ENCODE measurements at places on chromosomes 5 and 9. TPM values are rescaled to one million over a fixed set of nuclear protein-coding genes. Genes with fewer than 3 reads are reported as not detected.

DNA sequence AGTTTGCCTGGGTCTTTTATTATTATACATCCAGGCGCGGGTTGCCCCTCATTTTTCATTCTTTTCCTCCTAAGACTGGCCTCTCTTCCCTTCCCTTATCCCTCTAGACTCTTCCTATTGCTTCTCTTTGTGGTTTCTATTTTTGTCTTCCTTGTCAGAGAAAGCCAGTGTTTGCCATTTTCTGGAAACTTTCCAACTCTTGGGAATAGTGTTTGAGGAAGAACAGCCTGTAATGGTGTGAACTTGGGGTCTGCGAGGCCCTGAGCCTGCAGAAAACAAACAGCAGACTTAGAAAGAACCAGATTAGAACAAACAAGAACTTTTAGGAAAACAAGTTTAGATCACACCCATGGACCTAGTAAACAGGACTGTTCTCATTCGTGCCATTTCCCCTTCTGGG is 15.5 kb downstream of the PRKACG start:
- DNase-seq, result no peak

GRCh38 chr9:112029921-112030444 is 133.4 kb downstream of the UGCG start:
- peak; percentile 71 for DNase-seq

The MCC gene
- total RNA-seq, result 35.5 TPM

The VAV2 gene
- total RNA-seq, result 22.7 TPM

The SPINK1 gene
- total RNA-seq, result not detected

The NOTCH1 gene
- total RNA-seq, result 157 TPM

DNA sequence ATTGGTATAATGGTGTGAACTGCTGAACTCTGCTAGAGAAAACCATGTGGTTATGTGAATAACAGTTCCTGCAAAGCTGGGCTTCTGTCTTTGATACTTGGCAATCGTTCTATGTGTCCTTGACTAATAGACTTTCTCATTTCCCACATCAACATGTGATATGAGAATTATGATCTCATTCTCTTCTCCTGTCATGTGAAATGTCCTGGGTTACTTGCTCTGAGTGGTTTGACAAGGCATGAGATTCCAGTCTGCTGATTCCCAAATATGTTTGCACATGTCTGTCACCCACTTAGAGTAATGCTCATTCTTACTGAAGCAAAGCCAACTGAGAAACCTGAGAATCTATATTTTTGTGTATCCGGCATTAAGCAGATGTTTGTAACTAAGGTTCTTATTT is 141.2 kb downstream of the PARP8 start:
- no peak for DNase-seq

The NDUFAF2 gene
- 18.1 TPM for total RNA-seq

GRCh38 chr5:128825826-128826225 is 139.5 kb upstream of the SLC27A6 start:
- DNase-seq, result peak; percentile 77

The FRMD3 gene
- total RNA-seq, result 6.1 TPM

The GFM2 gene
- 49.2 TPM for total RNA-seq

The TTLL11 gene
- 5.3 TPM for total RNA-seq

- no peak for DNase-seq
Observed at GRCh38 chr9:120202856-120203654, 376.9 kb downstream of the CDK5RAP2 start.

DNA sequence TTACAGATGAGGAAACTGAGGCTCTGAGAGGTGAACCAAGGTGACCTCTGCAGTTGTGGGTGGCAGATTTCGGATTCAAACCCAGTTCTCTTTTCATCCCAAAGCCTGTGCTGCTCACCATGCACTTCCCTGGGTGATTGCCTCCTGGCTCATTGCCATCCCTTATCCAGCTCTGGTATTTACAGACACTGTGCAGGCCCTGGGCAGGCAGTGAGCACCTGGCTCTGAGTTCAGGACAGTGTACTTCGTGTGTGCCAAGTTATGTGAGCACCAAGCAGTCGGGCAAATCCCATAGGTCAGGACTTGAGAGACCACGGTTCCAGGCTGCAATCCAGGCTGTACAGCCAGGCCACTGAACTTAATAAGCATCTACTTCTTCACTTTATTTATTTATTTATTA is 1.4 kb downstream of the LRSAM1 start:
- peak; percentile 22 for DNase-seq

The TMEM252 gene
- total RNA-seq, result not detected

DNA sequence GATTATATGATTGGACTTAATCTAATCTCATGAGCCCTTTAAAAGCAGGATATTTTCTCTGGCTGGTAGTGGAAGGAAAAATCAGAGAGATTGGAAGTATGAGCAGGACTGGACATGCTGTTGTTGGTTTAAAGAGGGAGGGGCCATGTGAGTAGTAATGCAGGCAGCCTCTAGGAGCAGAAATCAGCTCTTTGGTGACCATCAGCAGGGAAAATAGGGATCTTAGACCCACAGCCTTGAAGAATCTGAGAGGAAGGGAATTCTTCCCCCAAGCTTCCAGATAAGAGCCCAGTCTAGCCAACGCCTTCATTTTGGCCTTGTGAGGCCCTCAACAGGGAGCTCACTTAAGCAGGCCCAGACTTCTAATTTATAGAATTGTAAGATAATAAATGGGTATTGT is 9.5 kb downstream of the SH3GL2 start:
- DNase-seq, result no peak

- peak; percentile 30 for DNase-seq
Observed at GRCh38 chr5:53425687-53426511, 54.5 kb upstream of the FST start.
